ENCODE measurements at places on chromosomes 16 and 17.

DNA sequence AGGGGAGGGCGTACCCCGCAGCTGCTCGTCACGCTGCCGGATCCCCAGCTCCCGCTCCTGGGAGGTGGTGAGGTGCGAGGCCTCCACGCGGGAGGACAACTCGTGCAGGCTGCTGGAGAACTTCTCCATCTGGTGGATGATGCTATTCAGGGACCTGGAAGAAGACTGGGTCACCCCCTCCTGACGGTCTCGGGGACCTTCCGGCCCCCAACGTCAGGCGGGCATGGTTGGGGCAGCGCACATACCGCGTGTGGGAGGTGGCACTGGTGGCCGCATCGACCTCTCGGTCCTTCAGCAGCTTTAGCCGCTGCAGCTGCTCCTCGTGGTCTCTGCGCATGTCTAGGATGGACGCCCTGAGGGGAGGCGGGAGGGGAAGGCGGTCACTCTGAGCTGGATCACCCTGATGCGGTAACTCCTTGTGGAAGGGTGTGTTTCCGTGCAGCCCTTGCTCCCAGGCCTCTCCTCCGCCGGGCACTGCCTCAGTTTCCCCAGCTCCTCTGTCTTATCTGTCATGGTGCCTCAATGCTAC is 13.3 kb upstream of the MRPL38 start:
- DNase-seq, result no peak

- no peak for DNase-seq
Observed at GRCh38 chr17:18859256-18859655, 1.3 kb downstream of the PRPSAP2 start.

DNA sequence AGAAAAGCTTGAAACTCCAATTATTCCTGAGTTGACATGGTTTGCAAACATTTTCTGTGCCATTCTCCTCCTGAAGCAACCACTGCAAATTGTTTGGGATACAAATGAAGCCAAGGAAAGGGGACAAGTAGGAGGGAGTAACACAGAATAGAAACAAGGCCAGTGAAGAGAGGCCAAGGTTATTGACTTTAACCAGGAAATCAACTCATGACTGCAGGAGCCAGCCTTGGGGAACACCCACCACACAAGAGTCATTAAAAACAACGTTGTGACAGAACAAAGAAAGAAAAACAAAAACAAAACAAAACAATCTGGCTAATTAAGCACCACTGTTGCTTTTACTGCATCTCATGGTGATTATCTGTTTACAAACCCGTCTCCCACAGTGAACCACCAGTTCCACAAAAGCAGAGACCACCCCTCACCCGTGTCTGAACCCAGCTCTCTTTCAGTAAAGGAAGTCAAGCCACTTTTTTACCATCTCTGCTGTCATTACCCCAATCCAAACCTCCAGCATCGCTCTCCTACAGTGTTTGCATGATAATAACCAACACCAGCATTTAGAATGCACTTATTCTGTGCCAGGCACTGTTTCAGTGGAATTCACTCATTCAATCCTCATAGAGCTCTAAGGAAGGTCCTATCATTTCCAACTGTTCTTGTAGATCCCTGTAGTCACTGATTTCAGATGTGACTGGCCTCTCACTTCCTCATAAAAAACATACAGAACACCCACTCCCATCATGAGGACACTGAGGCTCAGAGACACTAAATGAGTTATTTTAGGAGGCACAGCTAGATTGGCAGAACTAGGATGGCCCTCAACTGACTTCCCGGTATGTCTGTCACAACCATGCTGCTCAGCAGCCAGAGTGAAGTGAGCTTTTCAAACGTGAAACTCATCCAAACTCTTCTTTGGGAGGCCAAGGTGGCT is 2.0 kb downstream of the ZDHHC1 start:
- no peak for DNase-seq

GRCh38 chr17:14719942-14720341 is 419.1 kb downstream of the HS3ST3B1 start:
- no peak for DNase-seq

DNA sequence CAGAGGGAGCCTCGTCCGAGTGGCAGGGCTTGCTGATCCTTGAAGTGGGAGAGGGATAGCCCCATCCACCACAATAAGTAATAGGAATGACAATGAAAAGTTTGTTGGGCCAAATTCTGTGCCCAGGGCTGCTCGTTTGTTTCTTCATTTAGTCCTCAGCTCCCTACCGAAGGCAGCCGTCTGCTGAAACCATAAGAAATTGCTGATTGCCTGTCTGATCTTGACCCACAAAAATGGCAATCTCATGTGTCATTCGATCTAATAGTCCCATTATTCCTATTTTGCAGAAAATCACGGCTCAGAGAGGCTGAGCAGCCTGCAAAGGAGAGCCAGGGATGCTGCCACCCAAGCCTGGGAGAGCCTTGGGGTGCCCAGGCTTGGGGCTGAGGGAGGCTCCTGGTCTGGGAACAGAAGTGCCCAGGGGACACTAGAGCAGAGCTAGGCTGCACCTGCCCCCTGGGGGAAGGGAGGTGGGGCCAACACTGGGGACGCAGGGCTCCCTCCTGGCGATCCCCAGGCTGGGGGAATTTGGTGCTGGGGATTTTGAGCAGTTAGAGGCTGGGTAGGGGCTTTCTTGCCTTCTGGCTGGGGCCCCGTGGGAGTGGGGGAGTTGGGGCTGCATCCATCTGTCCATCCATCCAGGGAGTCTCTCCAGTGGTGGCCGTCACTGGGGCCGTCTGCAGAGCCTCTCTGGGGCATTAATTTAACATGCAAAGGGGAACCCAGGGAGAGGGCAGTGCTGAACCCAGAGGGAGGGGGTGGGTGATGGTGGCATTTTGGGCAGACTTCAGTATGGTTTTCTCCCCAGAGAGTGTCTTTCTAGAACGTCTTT is 53.5 kb downstream of the SOCS1 start:
- DNase-seq, result no peak

- no peak for DNase-seq
Observed at GRCh38 chr17:61488878-61489718, 36.9 kb downstream of the TBX4 start.

GRCh38 chr16:83900571-83900970 is 1.7 kb downstream of the MLYCD start:
- no peak for DNase-seq

- no peak for DNase-seq
Observed at GRCh38 chr17:75457047-75457654, 716 bp downstream of the TMEM94 start.
